LNCaP clone FGC (cell line): ENCODE measurements at places on chromosomes 11 and 22.
A peak's percentile ranks its signal among the peaks of the same experiment; 100 is the strongest.

DNA sequence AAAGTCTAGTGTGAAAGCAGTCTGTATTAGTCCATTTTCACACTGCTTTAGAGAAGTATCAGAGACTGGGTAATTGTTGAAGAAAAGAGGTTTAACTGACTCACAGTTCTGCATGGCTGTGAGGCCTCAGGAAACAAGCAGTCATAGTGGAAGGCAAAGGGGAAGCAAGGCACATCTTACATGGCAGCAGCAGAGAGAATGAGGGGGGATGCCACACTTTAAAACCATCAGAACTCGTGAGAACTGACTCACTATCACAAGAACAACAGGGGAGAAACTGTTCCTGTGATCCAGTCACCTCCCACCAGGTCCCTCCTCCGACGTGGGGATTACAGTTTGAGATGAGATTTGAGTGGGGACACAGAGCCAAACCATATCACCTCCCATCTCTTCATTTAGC is 13.8 kb upstream of the TUBA8 start:
- no peak for DNase-seq

DNA sequence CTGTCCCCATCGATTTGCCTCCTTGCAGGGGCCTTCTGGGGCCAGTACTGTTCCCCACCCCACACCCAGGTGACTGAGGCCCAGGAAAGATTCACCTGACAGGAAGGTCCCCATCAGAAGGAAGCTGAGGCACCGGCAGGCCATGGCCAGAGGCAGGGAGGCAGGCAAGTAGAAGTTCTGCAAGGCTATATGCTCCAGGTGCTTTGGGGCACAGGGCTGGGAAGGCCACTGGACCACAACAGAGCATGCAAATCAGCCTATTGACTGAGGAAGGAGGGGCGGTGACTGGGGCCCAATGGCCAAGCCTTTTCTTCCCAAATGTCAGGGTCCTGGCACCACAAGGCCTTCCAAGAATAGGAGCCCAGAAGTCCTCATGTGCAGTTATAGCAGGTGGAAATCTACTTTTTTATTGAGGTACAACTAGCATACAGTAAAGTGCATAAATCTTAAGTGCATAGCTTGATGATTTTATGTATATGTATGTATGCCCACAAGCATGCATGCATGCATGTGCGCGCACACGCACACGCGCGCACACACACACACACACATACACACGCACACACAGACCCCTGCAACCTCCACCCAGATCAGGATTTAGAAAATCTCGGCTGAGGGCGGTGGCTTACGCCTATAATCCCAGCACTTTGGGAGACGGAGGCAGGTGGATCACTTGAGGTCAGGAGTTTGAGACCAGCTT is at the start of gene VPREB3:
TSS of gene VPREB3 (minus strand) at position 206 of the 700 bp plus-strand sequence. CDS start at position 144, 62 bp downstream.
- DNase-seq = no peak

DNA sequence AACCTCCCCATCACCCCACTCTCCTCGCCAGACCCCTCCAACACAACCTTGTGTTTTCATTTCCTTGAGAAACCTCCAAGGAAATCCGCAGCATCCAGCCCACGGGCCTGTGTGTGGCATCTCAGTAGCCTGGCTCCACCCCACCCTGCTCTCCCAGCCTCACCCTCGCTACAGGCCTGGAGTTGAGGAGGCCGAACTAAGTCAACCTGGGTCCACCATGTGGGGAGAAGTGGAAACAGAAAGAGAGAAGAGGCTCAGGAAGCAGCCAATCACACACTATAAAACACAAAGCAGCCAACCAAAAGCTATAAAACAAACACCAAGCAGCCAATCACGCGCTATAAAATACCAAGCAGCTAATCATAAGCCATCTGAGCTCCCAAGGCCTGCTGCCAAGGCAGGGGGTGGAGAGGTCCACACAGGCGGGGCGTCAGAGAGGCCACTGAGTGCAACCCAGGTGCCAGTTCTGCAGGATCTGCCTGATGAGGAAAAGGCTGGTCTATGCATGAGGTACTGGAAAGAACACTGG is 72.0 kb downstream of the MICAL3 start:
- DNase-seq = peak; percentile 22

DNA sequence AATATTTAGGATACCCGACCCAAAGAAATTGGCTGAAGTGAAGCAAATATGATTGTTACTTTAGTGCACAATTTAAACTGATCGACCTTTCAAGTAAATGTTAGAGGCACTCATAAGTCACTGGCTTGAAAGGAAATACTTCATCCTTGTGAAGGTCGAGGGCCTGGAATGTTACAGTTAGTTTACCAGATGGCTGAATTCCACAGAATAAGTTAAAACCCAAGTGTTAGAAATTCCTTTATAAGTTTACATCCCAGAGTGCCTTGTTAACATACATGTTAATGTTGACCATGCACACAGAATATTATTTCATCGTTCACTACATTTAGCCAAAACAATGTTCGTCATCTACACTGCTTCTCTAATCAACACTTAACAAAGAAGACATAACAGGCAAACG is 235.5 kb upstream of the ANO3 start:
- no peak for DNase-seq

DNA sequence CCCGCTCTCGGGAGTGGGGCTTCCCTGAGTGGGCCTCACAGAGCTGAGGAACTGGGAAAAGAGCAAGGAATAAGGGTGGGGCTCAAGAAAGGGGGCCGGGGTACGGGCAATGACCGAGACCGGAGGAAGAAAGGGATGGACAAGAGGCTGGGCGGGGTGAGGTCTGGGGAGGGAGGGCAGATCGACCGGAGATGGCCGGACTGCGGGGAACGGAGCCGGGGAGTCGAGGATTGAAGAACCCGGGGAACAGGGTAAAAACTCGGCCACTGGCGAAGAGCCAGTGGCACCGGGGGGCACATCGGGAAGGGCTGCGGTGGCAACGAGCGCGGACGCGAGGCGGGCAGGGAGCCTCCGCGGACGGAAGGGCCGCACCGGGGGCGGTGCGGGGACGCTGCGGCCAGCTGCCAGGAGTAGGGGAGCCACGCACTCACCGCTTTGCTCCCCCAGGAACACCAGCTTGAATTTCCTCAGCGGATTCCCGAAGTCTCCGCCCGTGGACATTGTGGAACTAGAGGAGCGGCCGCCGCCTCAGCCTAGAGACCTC is 667 bp downstream of the RAB6A start:
- DNase-seq = no peak
